Stimulated activated naive B cell treated with anti-CD40 and anti-IgM and Interleukin-4, amounts not matched to agents 10 μg/mL and 1 μg/mL and 100 μg/mL, for 72 hours (primary cell): ENCODE measurements at places on chromosomes 16 and 17.
A peak's percentile ranks its signal among the peaks of the same experiment; 100 is the strongest.

DNA sequence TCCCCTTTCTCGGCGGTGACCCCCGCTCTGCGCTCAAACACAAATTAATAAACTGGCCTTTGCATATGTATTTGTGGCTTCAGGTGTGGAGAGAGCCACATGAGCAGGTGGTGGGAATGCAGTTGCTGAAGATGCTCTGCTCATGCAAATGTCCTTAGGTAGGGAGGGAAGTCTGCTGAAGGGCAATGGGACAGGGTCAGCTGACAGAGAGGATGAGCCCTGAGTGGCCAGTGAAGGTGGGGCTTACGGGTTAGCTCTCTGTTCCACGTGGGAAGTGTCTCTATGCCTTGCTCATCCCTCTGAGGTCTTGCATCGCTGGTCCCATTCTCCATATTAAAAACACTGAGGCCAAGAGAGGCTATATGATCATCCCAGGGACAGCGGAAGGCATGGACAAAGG is 74.2 kb upstream of the CCL1 start:
- no peak for DNase-seq

DNA sequence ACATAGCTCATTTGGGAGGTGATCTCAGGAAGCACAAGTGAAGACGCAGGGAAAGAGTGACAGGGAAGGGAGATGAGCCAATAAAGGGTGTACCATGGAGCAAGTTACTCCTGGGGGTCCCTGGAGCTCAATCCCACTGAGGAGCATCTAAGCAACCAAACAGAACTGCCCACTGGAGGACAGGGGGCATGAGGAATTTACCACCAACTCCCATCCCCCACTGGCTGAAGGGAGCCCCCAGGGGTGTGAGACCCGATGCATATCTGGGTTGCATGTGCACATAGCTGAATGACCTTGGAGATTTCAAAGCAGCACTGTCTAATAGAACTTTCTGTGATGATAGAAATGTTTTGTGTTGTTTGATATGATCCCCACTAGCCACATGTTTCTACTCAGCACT is 29.6 kb downstream of the C16orf82 start:
- no peak for DNase-seq

GRCh38 chr17:21129023-21129681 is 2.4 kb downstream of the DHRS7B start:
- DNase-seq, result no peak

DNA sequence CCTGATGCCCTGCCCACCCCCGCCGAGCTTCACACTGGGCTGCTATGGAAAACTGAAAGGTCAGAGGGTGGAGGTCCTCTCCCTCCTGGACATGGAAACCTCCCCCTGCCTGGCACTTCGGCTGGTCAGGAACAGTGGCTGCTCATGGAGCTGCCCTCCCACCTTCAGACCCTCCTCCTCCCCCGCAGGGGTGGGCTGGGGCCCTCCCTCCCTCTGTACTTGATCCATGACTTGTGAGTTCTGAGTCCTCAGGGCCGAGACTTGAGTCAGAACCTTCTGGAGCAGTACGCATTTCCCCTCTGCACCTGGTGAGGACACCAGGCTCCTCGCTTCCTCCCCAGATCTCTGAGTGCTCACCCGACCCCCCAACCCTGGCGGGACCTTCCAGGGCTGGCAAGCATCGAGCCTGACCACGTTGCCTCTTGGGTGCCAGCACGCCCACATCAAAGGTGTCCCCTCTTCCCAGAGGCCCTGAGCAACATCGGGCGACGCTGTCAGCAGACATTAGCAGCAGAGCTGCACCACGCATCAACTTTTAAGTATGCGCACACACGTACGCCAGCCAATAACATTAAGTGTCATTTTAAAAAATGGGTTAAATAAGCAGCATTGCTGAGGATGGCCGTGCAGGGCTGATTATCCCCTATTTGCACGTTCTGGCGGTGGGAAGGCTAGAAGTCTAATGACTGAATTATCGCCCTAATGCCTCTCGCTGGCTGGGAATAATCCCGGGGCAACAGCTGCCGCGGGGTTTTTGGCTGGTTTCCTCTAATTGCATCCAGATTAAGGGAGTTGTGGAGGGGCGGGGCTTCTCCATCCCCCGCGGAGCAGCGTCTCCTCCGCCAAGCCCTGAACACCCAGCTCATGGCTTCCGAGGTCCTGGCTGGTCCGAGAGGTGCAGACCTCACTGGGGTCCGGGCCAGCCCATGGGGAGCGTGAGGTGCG is 98.0 kb downstream of the TBC1D16 start:
- no peak for DNase-seq

- no peak for DNase-seq
These were observed 4.6 kb downstream of the EFTUD2 start for GRCh38 chr17:44894642-44895041.

- DNase-seq, result no peak
These were observed 18.2 kb downstream of the HEATR3 start for GRCh38 chr16:50083996-50084395.

GRCh38 chr16:78184238-78185183 is 85.1 kb downstream of the WWOX start:
- no peak for DNase-seq

- no peak for DNase-seq
These were observed 97.2 kb downstream of the NOG start for GRCh38 chr17:56690441-56691291.

DNA sequence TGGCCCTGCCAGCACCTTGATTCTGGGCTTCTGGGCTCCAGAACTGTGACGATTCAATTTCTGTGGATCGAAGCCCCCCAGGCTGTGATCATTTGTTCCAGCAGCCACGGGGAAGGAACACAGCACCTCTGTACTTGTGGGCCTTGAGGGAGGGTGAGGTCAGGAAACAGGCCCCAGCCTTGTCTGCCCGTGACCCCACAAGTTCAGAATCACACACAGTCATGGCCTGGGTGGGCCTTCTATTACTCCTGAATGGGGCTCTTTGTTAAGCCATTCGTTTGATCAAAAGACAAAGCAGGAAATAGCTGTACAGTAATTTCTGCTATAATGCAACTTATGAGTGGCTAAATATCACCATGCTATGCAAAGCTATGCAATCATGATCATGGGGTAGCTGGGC is 10.1 kb downstream of the ST6GALNAC2 start:
- DNase-seq, result no peak

- no peak for DNase-seq
These were observed 267.9 kb downstream of the CPPED1 start for GRCh38 chr16:12535535-12536411.

GRCh38 chr17:61380217-61380835 is 19.3 kb upstream of the TBX2 start:
- no peak for DNase-seq

DNA sequence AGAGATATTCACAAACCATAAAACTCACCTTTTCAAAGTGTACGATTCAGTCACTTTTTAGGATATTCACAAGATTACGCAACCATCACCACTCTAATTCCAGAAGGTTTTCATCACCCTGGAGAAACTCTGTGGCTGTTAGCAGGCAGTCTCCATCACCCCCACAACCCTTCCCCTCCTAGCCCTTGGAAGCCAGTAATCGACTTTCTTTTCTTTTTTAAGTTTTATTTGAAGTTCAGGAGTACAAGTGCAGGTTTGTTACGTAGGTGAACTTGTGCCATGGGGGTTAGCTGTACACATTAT is 363.5 kb downstream of the CPPED1 start:
- DNase-seq, result no peak

GRCh38 chr17:44865931-44866330 is 18.2 kb downstream of the HIGD1B start:
- DNase-seq, result no peak

- no peak for DNase-seq
These were observed 63.8 kb upstream of the GPRC5B start for GRCh38 chr16:19948186-19949104.

- DNase-seq, result no peak
These were observed 30.1 kb upstream of the CPNE2 start for GRCh38 chr16:57062329-57062728.

DNA sequence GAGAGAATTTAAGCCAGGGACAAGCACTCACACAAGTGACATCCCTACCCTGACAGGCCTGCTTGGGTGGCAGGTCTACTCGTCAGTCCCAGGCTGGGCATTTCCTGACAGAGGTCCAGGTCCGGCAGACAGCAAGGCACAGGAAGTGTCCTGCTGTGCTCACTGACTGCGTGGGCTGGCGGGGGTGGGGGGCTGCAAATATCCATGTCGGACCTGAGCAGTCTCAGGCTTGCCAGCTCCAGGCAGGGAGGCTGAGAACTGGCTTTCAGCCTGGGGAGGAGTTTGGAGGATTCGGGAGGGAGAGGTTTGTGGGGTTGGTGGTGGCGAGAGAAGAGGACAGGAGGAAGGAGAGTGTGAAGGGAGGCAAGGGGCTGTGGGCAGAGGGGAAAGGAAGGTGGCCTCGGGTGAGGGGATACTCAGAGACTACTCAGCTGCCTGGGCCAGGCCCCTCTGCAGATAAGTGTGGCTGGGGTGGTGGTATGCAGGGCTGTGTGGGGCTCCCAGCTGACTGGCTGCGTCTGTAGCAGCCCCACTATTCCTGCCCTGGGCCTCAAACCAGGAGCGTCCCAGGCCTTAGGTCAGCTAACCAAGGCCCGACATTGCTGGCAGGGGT is 7.8 kb downstream of the HIC1 start:
- no peak for DNase-seq

DNA sequence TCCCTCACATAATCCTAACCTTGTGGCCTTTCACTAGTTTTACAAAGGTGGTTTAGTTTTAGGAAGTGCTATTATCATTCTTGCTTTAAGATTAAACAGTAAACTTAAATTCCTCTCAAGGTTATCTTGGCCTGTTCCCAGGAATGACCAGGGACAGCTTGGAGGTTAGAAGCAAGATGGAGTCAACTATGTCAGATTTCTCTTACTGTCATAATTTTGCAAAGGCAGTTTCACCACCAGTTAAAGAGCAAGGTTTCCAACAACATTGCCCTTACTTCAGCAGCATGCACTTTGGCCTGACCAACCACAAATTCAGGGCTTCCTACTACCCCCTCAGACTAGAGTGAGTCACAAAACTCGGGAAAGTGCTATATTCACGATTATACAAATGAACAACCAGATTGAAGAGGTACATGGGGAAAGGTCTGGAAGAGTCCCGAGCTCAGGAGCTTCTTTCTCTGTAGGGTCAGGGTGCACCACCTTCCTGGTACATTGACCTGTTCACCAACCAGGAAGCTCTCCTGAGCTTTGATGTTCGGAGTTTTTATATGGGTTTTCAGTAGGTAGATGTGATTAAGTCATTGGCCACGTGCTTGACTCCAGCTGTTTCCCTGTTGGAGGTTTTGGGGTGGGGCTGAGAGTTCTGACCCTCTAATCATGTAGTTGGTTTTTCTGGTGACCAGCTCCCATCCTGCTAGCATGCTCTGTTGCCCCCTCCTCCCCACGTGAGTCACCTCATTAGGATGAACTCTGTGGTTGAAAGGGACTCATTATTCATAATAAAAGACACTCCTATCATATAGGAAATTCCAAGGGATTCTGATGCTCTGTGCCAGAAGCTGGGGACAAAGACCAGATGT is 19.4 kb downstream of the RHOT1 start:
- DNase-seq, result no peak

DNA sequence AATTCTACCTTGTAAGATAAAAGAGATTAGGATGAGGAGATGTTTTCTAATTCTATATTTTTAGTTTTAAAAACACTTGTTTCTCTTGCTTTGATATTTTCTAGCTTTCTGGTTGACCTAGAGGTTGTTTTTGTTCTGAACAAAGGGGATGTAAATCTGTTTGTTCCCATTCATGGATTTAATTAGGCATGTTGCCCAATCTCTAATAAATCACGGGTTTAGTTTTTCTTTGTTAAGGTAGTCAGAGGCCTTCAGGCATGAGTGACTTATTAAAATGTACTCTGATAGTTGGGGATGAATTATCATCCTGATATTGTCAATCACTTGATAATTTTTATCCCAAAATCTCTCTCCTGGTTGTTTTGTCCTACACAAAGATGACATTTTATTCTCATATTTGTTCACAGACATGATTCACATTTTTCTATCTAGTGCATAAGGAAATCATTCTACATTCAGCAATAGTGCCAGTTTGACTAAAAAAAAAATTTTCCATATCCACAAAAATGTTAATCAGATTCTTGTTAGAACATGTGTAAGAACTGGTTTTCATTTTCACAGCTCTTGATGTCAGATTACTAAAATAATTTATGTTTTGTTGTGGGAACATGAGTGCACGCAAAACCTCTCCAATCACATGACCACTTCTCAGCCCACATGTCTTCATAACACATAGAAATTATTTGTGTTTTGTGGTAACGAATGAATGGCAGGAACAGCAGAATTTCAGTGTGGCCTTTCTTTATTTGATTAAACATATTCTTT is 95.7 kb upstream of the AKTIP start:
- DNase-seq, result no peak

GRCh38 chr17:17750881-17751280 is 69.6 kb downstream of the RAI1 start:
- peak; percentile 47 for DNase-seq

DNA sequence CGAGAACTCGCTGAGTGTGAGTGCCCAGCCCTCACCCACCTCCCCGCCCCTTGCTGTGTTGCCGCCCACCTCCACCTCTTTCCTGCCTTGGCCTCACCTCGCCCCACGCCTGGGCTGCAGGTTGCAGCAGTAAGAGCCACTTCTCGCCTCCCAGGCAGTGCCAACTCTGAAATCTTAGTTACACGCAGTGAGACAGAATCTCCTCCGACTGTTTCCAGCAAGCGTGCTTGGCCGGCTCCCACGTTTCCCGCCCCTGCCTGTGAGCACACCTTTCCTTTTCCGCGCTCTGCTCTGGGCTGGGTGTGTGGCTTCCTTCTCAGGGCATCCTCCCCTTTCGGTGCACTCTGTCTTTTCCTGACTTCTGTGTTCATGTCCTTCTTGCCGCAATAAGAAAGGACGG is 5.7 kb downstream of the ENGASE start:
- DNase-seq, result no peak

GRCh38 chr16:2337431-2338296 is 2.9 kb downstream of the ABCA3 start:
- DNase-seq, result no peak

DNA sequence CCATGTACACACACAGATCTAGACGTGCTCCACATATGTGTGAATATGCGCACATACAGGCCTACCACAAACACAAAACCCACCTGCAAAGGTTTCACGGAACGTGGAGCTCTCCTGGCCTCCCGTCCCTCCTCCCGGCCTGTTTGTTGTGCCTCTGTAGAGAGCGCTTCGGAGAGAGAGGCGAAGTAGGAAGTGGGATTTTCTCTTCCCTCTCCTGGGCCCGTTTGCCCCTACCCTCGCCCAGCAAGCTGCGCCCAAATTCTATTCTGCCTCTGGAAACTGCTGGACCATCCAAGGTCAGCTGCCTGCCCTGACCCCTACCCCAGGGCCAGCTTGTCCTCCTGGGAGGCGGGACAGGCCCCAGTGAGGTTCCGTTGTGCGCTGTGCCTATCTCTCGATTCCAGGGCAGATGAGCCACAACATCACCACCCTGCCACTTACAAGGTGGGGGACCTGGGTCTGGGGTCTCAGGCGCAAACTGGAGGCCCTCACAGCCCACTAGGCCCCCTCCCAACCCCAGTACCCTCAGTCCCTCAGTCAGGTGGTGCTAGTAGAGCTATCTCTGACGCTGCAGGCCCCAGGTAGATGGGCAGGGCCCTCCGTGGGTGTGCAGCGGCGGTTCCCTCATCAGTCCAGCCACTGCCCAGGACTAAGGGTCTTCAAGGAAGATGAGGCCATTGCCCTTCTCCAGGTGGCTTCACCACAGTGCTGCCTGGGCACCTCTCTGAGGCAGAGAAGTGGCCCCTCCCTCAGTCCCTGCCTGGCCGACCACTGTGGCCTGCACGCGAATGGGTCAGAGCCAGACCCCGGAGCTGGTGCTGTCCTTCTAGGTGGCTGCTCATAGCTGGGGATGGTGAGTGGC is 54.2 kb downstream of the BEAN1 start:
- DNase-seq, result no peak
